B cell (primary cell): ENCODE measurements at places on chromosomes 1 and 21.

DNA sequence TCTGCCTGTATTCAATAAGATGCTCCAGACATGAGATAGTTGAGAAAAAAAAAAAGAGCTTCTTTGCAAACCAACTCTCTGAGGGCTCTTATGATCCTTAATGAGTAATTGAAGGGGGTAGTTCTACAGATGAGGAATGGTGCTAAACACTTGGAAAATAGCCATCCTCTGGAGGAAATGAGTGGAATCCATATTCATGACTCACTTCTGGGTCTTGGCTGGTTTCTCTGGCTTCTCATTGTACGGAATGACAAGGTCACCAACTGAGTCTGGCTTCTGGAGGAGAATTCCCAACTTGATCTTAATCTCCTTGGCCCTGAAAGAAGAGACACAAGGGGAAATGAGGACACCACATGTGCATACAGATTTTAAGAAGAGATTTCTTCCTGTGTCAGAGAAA, 34.7 kb downstream of the RGS5 start:
- DNase-seq, result no peak

GRCh38 chr1:201032408-201032807, 8.9 kb upstream of the KIF21B start:
- no peak for DNase-seq

DNA sequence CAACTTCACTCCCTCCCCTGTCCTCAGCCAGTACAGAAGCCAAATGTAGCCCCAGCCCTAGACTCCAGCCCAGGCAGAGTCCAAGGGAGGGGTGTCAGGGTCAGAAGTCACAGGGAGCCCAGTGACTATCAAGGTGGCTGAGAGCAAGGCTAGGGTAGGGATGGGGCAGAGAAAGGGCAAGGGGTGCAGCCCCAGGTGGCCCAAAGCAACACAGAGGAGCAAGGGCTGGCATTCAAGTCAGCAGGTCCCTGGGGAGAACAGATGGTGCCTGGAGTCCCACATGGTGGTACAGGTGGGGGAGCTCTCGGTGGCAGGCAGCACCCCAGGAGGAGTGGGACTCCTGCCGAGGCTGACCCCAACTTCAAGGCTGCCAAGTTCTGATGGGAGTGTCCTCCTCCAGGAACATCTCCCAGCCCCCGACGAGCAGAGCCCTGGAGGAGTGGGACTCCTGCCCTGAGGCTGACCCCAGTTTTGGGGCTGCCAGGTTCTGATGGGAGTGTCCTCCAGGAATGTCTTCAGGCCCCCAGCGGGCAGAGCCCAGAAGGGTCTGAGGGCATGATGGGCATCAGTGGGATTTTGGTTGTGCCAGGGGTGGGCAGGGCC, 3.7 kb upstream of the DVL1 start:
- DNase-seq, result peak; percentile 63

DNA sequence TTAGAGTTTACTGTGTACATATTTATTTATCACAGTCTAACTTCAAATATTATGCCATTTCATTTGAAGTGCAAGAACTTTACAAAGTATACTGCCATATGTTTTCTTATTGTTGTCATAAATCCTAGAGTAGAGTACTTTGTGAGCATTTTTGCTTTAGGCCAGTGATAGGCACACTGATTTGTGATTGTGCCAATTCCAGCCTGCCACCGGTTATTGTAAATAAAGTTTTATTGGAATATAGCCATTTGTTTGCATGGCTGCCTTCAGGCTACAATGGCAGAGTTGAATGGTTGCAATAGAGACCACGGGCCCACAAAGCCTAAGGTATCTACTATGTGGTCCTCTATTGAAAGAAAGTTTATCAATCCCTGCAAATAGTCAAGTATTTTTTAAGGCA, 175.8 kb upstream of the GALNT2 start:
- DNase-seq, result no peak

GRCh38 chr21:46604329-46604974, 430 bp downstream of the S100B start:
- DNase-seq, result no peak

DNA sequence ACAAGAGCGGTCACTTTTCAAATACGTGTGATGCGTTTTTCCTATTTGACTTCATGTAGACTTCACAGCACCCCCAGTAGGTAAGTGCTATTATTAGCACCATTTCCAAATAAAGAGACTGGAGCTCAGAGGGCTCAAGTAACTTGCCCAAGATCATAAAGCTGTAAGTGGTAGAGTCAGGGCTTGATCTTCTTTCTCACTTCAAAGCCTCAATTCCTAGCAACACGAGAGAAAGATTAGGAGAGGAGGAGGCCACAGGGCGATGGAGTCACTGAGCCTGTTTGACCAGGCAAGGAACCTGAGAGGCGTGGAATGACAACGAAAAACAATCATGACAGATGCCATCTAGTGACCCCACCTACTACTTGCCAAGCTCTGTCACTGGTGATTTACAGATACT, 181.0 kb downstream of the FOXD2 start:
- DNase-seq, result no peak

DNA sequence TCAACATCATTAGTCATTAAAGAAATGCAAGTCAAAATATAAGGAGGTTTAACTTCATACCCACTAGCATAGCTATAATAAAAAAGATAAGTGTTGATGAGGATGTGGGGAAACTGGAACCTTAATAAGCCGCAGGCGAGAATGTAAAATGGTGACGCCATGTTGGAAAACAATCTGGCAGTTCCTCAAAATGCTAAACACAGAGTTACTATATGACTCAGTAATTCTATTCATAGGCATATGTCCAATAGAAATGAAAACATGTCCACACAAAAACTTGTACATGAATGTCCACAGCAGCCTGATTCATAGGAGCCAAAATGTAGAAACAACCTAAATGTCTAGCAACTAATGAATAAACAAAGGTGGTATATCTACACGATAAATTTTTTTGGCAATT, 23.2 kb downstream of the DDX59 start:
- DNase-seq, result peak; percentile 22

DNA sequence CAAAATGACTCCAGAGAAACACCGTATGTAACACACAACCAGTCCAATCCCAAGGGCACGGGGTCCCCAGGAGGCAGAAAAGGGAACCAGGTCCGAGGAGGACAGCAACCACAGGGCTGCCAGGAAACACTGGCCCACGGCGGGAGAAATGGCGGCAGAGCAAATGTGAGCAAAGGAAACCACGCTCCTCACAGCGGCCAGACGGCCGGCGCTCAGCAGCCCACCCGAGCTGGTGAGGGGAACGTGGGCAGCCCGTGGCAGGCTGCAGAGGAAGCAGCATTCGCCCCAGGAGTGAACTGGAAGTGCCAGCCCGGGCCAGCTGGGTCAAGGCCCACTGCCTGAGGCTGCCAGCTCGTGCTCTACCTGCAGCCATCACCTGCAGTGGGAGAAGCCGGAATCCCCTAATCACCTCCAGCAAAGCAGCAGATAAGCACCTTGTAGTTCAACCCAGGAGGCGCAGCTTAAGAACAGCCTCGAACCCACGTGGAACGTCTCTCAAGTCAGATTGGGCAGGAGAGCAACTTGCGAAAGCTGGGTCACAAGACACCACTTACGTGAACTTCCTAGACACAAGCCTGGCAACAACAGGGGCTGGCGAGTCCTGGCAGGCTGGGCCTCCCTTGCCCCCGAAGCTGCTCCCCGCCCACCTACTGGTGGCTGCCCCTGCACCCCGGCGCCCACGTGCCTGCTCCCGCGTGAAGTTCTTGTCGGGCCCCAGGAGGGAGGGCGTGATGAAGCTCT, 6.7 kb downstream of the SLC19A1 start:
- no peak for DNase-seq

DNA sequence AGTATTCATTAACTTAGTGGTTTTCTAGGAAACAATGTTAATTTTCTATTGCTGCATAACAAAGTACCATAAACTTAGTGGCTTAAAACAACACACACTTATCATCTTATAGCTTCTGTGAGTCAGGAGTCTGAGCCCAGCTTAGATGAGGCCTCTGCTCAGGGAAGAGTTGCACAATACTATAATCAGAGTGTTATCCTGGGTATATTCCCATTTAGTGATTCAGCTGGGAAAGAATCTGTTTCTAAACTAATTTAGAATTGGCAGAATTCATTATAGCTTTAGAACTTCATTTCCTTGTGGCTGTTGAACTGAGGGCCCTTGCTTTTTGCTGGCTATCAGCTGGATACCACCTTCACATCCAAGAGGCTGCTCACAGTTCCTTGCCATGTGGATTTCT, 515.5 kb downstream of the BRINP3 start:
- DNase-seq, result no peak

- DNase-seq, result no peak
Observed at GRCh38 chr1:207983044-207983635, 72.2 kb upstream of the CD34 start.

DNA sequence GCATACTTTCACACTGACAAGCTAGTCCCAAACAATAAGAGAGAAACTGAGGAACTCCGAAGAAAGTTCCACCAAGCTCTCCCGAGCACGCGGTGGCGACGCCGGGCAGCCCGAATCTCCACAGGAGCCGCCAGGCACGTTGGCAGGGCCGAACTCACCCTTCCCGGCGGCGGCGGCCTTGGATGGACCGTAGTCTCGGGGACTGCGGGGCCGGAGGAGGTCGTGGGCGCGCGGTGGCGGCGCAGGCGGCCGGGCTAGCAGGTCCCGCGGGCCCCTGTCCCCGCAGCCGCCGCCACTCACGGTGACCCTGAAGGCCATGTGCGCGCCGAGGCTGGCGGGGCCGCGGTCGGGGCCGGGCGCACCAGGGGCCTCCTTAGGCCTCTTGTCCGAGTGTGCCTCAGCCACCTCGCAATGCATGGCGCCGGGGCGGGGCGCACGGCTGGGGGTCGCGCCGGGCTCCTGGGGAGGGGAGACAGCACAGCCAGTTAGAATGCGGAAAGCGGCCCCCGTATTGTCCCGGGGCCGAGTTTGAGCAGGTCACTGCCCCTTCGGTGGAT, 1.2 kb downstream of the GLIS1 start:
- peak; percentile 23 for DNase-seq

DNA sequence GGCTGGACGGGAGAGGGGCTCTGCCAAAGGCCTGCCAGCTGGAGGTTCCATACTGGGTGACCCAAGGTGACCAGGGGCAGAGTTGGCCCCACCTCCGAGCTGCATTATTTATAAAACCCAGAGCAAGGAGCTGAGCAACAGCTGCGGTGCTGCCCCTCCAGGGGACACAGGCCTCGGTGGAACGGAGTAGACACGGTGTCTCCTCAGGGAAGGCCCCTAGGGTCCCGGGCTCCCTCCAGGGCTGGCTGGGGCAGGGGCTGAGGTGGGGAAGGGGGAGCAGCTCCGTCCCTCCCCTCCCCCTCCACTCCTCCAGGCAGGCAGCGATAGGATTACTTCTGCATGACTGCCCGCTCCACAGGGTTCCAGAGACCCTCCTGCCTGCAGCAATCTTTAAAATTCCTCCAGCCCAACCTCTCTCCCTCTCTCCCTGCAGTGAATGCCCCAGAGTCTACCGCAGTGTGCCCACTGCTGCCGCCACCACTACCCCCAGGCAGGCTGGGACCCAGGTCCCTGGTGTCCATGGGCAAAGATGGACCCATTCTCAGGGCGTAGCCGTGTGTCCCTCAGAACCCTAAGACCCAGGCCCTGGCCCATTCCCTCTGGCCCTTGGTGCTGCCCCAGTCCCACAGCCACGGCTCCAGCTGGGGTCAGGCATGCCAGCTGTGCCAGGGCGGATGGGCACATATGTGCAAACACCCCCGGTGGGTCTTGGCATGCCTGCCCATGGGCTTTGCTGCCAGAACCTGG, 10.8 kb downstream of the AHDC1 start:
- no peak for DNase-seq

- DNase-seq, result peak; percentile 67
Observed at GRCh38 chr1:32876341-32877210, 5.9 kb upstream of the FNDC5 start.

GRCh38 chr1:12593621-12594066, 24.4 kb downstream of the DHRS3 start:
- DNase-seq, result no peak

- DNase-seq, result no peak
Observed at GRCh38 chr1:170886460-170886859, 48.9 kb upstream of the MROH9 start.

- DNase-seq, result no peak
Observed at GRCh38 chr1:77905603-77906002, 17.2 kb downstream of the NEXN start.

- DNase-seq, result peak; percentile 27
Observed at GRCh38 chr21:18384771-18385170, 18.8 kb downstream of the TMPRSS15 start.

- DNase-seq, result no peak
Observed at GRCh38 chr1:162456323-162456722, 41.3 kb upstream of the UHMK1 start.

GRCh38 chr1:2258996-2259395, 30.9 kb downstream of the SKI start:
- peak; percentile 85 for DNase-seq

- DNase-seq, result no peak
Observed at GRCh38 chr1:211231873-211232272, 27.3 kb upstream of the RCOR3 start.

GRCh38 chr1:24203404-24203803, 16.3 kb upstream of the IFNLR1 start:
- DNase-seq, result peak; percentile 51

GRCh38 chr1:43436371-43436770, 17.4 kb downstream of the HYI start:
- no peak for DNase-seq

GRCh38 chr1:207838156-207839082, 72.5 kb downstream of the CD34 start:
- no peak for DNase-seq

DNA sequence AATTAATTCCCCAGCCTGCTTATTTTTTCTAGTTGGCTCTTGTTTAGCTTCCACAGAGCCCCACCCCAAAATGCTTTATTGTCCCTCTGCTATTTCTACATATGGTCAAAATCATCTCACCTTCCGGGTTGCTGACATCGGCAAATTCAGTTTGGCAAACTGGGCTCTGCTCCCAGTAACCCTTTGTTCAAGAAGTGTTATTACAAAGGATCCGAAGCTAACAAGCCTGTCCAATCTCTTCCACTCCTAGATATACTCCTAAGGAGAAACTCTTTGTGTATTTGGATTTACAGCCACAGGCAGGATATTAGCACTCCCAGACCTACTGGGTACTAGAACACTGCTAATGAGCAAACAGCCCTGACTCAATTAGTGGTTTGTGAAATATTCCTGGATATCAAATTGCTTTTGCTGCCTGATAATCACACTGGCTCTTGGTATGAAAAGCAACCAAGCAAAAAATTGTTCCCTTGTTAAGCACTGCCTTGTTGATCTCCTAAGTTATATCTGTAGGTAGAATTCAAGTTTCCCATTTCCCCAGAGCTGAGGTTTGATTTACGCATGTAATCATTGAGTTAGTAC, 4.0 kb downstream of the JUN start:
- DNase-seq, result peak; percentile 34

GRCh38 chr1:65231718-65232330, 77.5 kb upstream of the DNAJC6 start:
- no peak for DNase-seq

GRCh38 chr1:48285525-48285924, 63.0 kb downstream of the SLC5A9 start:
- DNase-seq, result no peak
